ENCODE measurements at places on chromosomes 5 and 9.

- DNase-seq: no peak
Measured at GRCh38 chr5:78837836-78838235, 147.3 kb downstream of the ARSB start.

DNA sequence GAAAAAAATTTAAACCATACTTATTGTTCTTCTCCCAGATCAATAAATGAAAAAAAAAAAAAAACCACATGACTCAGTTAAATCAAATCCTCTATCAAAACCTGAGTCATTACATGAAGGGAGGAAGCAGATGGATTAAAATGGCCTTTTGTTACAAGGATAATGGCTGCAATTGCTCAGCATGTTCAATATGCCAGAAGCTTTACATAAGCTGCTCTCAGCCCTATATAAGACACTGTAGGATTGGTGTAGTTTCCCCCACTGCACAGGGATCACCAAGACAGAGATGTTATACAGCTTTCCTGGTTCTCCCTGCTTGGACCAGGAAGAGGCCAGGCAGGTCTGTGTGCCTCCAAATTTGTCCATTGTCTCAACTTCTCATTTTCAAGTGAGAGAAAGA lies 101.6 kb upstream of the MAP1B start:
- no peak for DNase-seq

DNA sequence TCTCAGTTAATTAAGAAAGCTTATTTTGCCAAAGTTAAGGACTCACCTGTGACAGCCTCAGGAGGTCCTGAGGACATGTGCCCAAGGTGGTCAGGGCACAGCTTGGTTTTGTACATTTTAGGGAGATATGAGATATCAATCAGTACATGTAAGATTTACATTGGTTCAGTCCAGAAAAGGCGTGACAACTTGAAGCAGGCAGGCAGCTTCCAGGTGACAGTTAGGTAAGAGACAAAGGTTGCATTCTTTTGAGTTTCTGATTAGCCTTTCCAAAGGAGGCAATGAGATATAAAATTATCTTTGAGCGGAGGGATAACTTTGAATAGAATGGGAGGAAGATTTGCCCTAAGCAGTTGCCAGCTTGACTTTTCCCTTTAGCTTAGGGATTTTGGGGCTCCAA lies 47.8 kb downstream of the SLC1A1 start:
- DNase-seq: no peak

GRCh38 chr5:162607879-162608278 lies 540.3 kb downstream of the GABRG2 start:
- DNase-seq: no peak

DNA sequence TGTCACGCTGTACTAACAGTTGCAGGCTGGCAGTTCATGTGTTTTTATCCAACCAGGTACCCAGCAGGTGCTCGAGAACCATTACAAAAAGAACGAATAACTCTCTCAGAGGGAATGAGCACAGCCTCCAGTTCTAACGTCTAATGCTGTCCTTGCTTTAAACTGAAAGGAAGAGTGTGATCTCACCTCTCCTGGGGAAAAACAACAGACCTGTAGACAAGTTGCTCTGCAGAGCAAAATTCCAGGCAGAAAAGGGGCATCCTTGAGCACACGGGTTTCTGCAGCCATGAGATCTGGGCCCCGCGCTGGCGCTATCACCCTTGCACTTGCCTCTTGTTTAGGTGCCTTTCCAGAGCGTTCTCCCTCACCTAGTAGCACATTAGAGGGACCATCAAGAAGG lies 92.5 kb upstream of the DNAH5 start:
- DNase-seq: no peak

- no peak for DNase-seq
Measured at GRCh38 chr9:99169086-99169485, 52.7 kb downstream of the ALG2 start.

GRCh38 chr9:115998666-115999065 lies 154.9 kb upstream of the PAPPA start:
- DNase-seq: no peak

DNA sequence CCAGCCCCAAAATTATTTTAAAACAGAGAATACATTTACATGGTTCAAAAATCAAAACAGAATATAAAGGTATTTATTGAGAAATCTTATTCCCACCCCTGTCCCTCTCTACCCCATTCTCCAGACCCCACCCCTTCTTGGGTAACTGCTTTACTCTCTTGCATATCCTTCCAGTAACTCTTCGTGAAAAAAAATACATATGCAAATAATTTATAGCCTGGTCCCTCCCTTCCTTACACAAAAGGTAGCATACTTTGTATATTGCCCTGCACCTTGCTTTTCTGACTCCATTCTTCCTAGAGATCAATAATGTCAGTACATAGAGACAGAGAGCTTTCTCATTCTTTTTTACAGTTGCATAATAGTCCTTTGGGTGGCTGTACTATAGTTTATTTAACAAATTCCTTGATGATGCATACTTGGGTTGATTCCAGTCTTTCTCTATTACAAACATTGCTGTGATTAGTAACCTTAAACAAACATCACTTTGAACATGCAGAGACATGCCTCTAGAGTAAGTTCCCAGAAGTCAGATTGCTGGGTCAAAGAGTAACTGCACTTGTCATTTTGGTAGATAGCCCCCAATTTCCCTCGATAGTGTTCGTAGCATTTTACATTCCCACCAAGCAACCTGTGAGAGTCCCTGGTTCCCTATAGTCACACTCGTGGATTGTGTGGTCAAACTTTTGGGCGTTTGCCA lies 47.9 kb downstream of the STOM start:
- DNase-seq: no peak

DNA sequence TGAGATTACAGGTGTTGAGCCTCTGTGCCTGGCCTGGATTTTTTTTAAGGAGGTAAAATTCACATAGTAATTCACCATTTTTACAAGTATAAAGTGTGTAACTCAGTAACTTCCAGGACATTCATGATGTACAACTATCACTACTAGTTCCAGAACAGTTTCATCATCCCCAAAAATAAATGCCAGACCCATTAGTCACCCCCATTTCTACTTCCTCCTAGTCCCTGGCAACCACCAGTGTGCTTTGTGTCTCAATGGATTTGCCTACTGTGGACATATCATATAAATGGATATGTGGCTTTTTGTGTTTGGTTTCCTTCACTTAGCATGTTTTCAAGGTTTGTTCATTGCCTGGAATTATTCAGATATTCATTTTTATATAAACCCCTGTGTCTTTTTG lies 72.5 kb upstream of the PANK3 start:
- DNase-seq: no peak

DNA sequence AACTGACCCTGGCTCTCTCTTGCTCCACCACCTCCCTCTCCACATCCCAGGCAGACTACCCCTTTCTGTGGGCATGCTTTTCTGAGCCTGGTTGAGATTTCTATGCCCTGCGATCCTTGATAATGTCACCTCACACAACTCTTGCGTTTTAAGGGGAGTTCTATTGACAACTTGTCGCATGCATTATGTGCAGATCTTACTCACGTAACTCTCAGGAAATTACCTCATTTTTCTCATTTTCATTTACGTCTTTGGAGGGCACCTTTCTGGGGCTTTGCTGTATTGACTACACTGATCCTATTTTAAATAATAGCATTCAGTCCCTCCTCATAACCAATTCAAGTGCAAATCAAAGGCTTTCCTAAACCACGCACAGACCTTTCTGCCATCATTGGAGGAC lies 140.4 kb upstream of the WWC1 start:
- DNase-seq: no peak

GRCh38 chr5:42677156-42677842 lies 79.3 kb upstream of the CCDC152 start:
- no peak for DNase-seq

DNA sequence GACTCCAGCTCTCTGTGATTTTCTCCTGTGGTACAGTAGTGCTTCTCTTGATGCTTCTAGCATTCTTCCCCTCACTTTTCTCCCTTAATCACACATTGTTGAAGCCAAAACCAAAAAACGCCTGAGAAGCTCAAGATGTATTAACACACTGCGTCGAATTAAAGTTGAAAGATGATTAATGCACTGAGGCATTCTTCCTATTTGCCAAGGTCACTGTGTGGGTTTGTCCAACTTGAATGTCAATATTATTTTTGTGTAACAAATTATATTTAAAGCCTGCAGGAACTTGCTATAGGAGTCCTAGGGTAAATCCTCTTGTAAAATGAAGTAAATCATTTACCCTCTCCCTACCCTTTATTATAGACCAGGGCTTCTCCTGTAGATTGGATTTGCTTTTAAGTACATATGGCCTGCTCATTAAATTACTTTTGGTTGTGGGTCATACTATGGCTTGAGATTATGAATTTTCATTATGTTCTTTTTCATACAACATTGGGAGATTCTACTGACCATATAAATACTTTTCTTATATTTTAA lies 68.1 kb downstream of the GDA start:
- no peak for DNase-seq

DNA sequence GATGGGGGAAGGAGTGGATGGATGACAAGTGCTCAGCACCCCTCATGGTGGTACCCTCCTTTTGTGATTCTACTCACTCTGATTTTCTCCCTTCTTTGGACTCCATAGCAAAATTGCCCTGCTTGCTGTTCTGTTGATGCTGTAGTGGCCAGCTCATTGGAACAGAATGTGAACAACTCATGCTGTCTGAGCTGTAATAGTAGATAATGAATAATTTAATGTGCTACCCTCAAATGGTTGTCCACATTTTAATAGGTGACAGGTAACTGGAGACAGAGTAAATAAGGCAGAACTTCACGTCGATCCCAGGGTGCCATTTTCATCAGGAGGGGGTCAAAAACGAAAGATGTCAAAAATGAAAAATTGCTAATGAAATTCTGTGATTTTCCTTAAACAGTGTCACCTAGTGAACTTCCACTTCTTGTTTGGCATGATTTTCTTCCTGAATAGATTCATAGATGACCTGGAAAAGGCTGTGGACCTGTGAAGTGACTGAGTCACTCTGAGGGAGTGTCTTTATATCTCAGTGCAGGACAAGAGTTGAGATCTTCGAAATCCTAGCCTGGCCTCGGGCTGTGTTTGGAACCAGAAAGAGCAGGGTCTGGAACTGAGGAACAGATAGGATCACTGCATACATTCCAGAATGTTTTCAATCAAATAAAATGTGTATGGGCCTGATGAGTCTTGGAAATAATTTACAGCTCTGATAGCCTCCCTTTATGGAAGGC lies 270.2 kb downstream of the PSAT1 start:
- no peak for DNase-seq

- no peak for DNase-seq
Measured at GRCh38 chr5:60651872-60652620, 47.9 kb downstream of the DEPDC1B start.

GRCh38 chr9:68446836-68447235 lies 90.4 kb downstream of the PGM5 start:
- DNase-seq: no peak

- no peak for DNase-seq
Measured at GRCh38 chr9:136947955-136948510, 3.0 kb downstream of the C8G start.

- no peak for DNase-seq
Measured at GRCh38 chr5:175444060-175444904, at the start of gene DRD1. Gene DRD1, minus strand, starts transcription at chr5:175444182. Its CDS starts 1,083 bp downstream, at chr5:175443099.

DNA sequence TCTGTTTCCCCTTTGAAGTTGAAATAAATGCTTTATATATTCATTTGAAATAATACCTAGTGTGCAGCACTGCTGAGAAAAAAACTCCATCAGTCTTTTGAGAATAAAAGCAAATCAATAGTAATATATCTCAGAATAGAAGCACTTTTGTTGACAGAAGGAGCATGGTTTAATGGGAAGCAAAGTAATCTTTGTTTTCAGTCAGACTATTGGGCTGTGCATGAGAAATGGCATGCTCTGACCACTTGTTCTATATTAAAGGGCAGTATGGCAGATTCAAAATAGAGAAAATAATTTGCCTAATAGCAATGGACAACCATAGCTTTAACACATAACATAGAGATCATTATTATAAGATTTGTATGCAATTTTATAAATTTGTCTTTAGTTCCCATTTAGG lies 12.4 kb downstream of the CDH10 start:
- no peak for DNase-seq

DNA sequence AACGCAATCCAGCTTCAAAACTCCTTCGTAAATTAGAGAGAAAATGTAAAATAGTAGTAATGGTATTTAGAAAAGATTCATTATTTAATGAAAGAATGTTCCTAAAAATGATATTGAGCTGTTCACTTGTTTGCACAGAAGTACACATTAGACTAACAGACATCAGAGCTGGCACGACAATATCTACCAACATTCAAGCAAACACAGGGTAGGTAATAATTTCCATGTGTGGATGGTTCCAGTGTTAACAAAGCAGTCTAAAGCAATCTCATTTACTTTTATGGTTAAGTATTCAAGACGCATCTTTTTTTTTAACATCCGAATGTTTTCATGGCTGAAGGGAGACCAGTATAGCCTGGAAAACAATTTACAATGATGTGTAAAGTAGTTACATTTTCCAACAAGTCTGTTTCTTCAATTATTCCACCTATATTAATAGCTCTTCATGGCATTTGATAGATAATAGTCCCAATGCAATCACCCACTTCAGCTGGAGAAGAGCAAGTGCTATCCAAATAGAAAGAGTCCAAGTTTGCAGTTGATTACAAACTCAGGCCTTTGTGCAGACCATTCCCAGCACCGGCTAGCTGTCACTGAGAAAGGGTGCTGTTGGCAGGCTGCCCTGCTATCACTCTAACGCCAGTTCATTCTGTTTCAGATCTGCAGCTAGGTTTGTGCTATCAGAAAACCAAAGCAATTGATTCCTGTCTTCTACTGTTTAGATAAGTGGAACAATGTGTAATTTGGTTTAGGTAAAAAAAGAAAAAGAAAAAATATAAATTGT lies 458.8 kb downstream of the DTWD2 start:
- DNase-seq: no peak

DNA sequence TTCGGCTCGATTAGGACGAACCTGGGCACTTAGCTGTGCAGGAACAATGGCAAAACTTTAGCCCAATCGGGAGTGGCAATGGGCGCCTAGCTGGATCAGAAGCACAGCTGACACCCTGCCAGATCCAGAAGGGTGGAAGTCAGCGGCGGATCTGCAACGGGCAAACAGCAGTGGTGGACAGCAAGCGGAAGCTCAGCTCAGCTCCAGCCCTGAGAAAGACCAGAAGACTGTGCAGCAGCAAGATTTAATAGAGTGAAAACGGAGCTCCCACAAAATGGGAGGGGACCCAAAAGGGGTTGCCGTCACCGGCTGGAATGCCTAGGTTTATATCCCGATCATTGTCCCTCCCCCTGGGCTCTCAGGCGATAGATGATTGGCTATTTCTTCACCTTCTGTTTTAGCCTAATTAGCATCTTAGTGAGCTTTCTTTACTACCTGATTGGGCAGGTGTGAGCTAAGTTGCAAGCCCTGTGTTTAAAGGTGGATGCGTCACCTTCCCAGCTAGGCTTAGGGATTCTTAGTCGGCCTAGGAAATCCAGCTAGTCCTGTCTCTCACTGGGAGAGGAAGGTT lies 1237.9 kb downstream of the CDH12 start:
- no peak for DNase-seq
